ENCODE measurements at places on chromosomes 3 and 15.

- DNase-seq = peak; percentile 51
Measured at GRCh38 chr15:41621200-41622193, 38.7 kb upstream of the MGA start.

DNA sequence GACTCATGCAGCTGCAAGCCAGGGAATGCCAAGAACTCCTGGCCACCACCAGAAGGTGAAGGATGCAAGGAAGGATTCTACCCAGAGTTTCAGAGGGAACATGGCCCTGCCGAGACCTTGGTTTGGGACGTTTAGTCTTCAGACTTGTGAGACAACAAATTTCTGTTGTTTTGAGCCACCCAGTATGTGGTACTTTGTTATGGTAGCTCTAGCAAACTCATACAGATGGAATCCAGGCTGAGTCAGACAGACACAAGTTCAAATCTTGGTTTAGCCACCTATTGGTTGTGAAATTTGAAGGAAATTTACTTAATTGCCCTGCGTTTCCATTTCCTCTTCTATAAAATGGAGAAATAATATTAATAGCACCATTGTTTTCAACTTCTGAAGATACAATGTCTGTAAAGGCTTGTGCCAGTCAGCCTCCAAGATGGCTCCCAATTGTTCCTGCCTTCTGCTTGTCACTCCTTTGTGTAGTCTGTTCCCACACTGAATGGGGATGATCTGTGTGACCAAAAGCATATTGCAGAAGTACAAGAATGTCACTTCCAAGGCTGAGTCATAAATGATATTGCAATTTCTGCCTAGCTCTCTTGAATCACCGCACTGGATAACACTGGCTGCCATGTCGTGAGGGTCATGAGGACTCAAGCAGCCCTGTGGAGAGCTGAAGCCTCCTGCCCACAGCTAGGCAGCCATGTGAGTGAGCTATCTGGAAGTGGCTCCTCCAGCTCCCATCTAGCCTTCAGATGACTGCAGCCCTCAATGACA is 223.5 kb upstream of the PROK2 start:
- no peak for DNase-seq

DNA sequence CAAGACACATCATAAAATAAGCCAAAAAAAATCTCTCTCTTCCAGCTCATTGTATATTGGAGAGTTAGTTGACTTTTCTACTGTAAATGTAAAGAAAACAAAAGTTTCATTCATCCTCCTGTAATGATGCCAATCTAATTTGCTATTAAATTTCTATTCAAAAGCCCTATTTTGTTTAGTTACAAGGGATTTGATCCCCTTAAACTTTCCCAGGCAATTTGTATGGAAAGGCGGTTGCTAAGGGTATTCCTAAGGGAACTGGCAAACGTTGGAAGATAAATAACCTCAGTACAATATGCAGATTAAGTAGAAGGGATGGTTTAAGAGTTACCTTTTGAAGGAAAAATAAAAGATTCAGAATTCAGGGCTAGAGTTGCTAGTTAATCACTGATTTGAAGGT is 352.7 kb downstream of the TIGIT start:
- DNase-seq = no peak

GRCh38 chr15:90981681-90982080 is 12.7 kb downstream of the PRC1 start:
- no peak for DNase-seq

- DNase-seq = no peak
Measured at GRCh38 chr3:156518726-156519125, 36.2 kb downstream of the SSR3 start.

- no peak for DNase-seq
Measured at GRCh38 chr3:13615019-13615528, 66.1 kb downstream of the FBLN2 start.

DNA sequence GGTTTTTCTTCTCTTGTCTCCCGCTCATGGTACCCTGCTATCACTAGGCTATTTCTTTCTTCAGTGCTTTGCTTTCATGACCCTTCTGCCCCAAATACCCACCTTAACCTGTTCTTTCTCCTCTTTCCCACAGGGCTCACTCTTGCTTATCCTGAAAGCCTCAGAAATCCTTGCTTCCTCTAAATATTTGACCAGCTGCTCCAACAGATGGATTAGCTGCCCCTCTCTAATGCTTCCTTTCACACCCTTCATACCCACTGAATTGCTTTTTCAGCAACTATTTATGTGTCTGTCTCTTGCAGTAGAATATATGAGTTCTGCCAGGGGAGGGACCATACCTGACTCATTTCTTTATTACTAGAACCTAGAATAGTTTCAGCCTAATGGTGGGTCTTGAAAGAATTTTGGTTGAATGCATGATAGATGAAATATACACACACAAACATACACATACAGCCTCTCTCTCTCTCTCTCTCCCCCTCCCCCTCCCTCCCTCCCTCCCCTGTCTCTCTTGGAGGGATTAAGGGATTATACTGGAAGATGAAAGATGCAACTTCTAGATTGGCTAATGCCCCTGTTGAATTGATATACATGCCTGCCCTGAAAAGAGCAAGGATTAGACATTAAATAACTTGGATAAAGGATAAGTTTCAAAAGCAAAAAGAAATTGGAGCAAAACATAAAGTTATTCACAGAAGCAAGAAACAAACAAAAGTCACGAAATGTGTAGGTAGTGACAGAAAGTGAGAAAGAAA is 95.0 kb upstream of the GADL1 start:
- no peak for DNase-seq

DNA sequence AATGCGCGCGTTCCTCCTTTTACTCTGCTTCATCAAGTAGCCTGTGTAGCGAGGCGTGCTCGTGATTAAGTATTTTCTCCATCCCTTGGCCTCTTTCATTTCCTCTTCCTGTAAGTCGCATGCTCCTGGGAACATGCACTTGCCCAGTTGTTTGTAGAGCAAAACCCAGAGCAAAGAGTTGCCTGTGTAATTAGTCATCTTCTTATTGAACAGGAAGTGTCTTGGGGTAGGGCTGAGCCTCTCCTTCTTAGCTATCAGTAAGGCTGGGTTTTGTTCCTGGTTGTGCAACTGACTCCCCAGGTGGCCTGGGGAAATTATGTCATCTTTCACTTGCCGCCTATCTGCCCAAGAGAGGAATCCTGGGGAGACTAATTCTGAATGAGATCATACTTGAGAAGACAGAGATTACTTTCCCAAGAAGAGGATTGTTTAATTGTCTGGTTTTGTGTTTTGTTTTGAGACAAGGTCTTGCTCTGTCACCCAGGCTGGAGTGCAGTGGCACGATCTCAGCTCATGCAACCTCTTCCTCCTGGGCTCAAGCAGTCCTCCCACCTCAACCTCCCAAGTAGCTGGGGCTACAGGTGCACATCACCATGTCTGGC is 14.9 kb downstream of the LIPH start:
- DNase-seq = peak; percentile 15

DNA sequence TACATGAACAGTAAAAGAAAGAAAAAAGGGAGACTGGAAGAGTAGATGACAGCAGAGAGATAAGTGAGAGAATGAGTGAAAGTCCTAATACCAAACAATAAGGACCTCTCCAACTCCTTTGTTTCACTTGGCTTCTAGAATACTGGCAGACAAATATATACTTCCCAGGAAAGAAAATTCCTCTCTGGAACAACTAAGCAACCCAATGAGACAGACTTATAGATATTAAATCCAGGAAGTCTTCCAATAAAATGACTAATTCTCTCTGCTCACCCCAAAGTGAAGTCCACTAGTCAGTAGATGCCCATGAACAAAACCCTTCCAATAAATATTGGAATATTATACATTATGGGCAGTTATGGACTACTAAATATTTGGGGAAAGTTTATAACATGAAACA is 114.2 kb downstream of the NEDD4 start:
- no peak for DNase-seq

DNA sequence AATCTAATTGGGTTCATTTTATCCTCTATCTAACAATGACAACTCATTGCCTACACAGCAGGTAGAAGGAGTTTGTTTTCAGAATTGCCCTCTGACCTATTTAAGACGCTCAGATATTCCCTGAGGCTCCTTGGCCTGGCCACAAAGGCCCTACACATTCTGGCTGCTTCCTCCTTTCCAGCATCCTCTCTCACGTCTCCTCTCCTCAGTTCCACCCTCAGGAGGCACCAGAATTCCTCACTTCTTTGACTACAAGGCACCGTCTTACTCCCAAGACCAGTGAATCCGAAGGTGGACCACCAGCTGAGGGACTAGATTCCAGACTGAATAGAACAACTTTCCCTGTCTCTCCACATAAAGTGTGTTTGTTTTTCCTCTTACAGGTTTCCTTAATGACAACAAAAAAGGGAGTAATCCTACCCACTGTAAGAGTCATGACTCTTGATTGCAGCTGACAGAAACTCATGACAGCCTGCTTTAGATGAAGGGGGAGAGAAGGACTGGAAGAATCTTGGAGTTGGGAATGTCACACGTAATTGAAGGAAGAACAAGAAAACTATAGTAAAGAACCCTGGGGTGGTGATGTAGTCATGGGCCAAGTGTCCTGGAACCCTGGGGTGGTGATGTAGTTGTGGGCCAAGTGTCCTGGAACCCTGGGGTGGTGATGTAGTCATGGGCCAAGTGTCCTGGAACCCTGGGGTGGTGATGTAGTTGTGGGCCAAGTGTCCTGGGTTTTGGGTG is 22.0 kb upstream of the MUC20 start:
- no peak for DNase-seq

DNA sequence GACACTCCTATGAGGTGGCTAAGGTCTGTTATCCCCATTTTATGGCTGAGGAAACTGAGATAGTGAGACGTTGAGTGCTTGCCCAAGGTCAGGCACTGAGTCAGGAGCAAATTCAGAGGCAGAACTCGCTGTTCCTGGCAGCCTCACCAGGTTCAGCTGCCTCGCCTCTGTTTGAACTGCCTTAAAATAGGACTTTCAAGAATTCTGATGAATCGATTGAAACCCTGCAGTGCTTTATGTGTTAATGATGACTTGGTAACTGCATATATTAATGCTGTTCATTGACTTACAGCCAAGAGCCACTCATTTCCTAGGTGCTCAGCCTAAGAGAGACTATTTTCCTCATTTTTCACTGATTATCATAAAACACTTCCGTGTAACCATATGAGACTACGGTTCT is 79.5 kb upstream of the BHLHE40 start:
- no peak for DNase-seq

- no peak for DNase-seq
Measured at GRCh38 chr15:58875343-58875742, 58.1 kb downstream of the SLTM start.

DNA sequence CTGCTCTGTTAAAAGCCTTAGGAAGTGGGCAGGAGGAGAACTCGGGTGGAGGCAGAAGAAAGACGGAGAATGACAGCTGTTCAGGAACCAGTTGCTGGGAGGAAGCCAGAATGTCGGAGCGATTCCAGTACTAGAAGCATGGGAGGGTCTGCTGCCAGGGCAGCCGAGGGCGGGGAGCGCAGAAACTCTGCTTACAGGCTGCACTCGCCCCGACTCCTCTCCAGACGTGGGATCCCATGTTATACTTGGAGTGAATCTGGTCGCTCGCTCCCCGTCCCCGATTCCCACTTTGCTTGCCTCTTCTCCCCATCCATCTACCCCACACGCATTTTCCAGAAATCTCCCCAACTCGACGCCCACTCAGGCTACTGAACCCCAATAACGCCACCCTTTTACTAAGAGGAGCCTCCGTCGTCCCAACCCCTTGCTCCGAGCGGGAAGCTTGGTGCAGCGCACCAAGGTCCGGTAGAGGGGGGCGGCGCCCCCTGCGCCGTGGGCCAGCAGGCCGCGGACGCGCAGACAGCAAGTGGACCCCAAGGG is 665 bp downstream of the GATM start:
- no peak for DNase-seq

DNA sequence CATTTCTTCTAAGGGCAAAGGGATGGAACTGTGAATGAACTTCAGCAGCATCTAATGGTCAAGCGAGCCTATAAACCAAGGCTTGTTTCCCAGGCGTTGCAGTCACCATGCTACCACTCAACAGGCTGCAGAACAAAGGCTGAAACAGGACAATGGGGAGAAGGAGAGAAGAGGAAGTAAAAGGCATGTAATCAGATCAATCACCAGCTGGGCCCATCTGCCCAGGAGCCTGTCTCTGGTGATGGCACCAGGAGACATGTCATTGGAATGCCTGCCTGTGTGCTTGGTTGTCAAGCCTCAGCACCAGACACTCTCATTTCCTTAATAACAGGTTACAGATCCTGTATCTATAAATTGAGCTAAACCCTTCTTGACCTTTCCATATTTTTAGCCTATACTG is 81.7 kb upstream of the UMPS start:
- no peak for DNase-seq
